ENCODE measurements at places on chromosomes 2 and 18.

DNA sequence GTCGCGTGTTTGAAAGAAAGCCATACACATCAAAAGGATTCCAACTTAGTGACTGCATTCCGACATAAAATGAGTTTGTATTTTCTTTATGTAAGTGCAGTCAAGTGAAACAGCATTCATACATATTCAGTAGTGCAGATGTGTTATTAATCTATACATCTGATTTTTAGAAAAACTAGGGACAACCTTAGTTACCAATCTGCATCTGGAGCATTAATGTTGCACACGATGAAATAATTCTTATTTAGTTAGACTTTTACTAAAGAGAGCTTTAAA, 1.9 kb downstream of the GORASP2 start:
- no peak for DNase-seq

- peak; percentile 24 for DNase-seq
These were observed 13.2 kb downstream of the ARL4C start for GRCh38 chr2:234483568-234484251.

GRCh38 chr2:27204566-27204965, 7.3 kb upstream of the ATRAID start:
- no peak for DNase-seq

- DNase-seq: peak; percentile 31
These were observed 33.9 kb downstream of the BMP10 start for GRCh38 chr2:68837164-68837860.

- no peak for DNase-seq
These were observed 63.3 kb downstream of the KCTD18 start for GRCh38 chr2:200446612-200447011.

DNA sequence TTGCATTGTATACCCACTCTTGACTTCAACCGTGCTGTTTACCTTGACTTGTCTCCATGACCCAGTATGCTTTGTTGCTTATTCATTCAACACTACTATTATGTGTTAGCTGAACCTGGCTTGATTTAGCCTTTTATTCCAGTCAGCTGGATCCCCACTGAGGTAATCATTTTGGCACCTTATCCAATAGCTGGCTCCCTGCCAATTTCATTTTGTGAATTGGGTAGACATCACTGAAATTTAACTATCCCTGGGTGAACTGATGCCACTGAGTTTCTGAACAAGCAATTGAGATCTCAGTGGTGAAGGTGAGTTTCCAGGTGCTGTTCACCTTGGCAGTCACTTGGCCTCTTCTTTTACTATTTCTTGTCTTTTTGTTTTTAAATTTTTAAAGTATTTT, 584.3 kb downstream of the ADCYAP1 start:
- no peak for DNase-seq

- no peak for DNase-seq
These were observed 566 bp upstream of the MRPS5 start for GRCh38 chr2:95122197-95122551.

GRCh38 chr2:127313406-127313805, 19.5 kb upstream of the ERCC3 start:
- no peak for DNase-seq

DNA sequence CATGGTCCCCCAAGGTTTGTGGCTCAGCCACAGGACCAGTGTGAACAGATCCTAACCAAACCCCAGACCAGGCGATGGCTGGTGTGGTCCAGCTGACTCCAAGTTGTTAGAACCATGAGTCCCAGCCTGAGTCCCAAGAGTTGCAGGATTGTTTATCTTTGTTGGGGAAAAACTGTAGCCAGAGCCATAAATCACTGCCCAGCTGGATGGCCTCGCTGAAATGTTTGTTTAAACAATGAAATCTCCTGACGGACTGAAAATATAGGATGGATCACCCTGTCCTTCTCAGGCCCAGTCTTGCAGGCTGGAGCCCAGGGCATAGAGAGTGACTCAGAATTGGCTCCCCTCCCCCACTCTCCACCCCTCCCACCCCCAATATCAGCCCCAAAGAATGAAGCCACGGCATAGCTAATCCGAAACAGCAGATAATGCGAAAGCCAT, 36.4 kb downstream of the PKDCC start:
- no peak for DNase-seq

- no peak for DNase-seq
These were observed 40.0 kb downstream of the ST8SIA5 start for GRCh38 chr18:46716827-46717226.

DNA sequence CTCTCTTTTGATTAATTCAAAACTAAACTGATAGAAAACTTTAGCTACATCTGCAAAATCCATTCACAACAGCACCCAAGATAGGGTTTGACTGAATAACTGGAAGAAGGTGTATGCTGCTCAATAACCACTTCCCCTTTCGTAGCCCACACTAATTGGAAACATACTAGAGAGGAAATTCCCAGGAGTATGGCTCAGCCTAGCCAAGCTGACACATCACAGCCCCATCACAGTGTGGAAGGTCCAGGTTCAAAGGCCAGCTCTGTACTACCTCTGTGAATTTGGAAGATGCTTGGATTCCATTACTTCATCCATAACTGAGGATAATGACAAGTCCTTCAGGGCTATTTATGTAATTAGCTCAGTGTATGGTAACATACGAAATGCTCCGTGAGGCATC, 185.4 kb downstream of the FBXO15 start:
- no peak for DNase-seq

DNA sequence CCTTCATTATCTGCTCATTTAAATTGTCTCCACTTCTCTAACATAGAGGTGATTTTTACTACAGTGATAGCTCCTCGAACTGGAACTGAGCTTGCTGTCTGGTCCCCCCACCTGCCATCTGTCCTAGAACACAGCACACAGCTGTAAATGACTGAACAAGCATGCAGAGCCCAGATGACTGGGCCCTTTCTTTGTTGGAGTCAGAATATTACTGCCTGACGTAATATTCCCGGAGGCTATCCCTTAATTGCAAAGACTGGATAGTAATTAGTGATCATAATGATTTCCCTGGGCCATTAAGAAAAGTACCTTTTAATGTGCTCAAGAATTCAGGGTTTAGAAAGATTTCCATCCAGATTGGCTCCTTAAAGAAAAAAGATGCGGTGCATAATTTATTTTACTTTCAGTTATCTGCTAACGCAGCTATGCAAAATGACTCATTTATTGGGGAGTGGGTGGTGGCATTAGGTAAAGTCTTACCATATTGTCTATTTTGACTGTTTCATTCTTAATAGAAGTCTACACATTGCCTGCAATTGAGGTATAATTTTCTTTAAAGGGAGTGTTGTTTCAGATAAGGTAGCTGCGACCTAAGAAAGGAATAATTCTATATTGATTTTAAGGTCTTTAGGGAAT, 84.4 kb downstream of the MAP4K4 start:
- DNase-seq: no peak

GRCh38 chr2:142052220-142052863, 78.5 kb downstream of the LRP1B start:
- no peak for DNase-seq

DNA sequence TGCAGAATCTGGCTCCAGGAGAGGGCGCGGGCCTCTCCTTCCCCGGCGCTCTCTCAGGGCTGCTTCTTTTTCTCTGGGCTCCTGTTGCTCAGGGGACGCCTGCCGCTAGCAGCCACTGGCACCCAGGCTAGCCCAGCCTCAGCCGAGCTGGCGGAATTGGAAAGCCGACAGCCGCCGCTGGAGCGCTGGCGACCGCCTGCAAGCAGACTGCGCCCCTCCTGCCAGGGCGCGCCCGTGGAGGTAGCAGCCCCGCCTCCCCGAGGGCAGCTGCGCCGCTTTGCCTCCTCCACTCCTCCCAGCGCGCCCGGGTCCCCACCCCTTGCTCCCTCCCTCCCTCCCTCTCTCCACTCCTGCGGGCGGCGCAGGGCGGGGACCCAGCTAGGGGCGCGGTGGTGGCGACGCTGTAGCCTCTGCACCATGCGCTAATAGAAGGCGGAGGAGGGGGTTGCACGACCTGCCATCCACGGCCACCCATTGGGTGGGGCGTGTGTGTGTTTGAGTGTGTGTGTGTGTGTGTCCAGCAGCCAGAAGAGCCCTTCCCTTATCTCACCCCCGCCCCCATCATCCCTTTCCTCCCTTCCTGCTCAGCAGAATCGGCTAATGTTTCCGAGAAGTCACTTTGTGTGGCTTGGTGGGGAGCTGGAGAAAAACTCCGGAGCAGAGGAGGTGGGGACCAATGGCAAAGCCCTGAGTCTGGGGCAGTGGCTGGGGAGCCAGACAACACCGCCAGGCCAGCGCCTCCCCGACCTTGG, at the start of gene SCN9A:
SCN9A (minus strand) TSS at position 209 of the 752 bp plus-strand sequence. CDS start 64,188 bp downstream, outside the sequence.
- DNase-seq: peak; percentile 3

GRCh38 chr18:26746398-26746797, 119.1 kb downstream of the AQP4 start:
- DNase-seq: no peak

- DNase-seq: no peak
These were observed 171.2 kb downstream of the ACOXL start for GRCh38 chr2:110903548-110903947.

- DNase-seq: peak; percentile 28
These were observed at the start of gene KLF7 for GRCh38 chr2:207165121-207166038. Gene KLF7 (minus strand): TSS chr2:207165948. CDS start chr2:207165568, 380 bp downstream.

DNA sequence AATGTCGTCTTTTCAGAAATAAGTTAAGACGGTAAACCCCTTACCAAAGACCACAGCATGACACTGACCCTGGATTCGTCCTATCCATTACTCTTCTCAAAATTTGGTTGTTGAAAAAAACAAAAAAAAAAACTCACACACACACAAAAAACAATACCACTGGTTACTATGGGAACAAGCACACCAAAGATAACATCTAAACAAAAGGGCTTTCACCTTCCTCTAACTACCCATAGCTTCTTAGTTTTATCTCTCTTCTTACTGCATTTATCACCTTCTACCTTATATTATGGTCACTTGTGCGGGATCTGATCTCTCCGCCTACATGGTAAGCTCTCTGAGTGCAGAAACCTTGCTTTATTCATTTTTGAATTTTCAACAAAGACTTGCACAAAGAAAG, 192.7 kb downstream of the STK39 start:
- no peak for DNase-seq

DNA sequence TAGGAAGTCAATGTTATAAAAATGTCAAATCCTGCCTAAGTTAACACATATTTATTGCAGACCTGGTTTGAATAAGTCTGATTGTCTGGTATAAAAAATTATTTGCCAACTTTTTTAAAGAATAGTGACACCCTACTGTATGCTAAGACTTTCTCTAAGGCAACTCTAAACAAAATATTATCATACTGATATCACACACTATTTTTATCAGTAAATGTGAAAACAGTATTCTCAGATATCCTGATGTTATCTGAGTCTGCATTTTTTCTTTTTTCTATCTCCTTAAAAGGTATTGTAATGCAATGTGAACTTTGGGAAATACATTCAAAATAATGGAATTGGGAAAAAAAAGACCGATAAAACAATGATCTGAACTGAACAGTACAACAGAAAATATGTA, 127.1 kb downstream of the DOCK10 start:
- DNase-seq: no peak

DNA sequence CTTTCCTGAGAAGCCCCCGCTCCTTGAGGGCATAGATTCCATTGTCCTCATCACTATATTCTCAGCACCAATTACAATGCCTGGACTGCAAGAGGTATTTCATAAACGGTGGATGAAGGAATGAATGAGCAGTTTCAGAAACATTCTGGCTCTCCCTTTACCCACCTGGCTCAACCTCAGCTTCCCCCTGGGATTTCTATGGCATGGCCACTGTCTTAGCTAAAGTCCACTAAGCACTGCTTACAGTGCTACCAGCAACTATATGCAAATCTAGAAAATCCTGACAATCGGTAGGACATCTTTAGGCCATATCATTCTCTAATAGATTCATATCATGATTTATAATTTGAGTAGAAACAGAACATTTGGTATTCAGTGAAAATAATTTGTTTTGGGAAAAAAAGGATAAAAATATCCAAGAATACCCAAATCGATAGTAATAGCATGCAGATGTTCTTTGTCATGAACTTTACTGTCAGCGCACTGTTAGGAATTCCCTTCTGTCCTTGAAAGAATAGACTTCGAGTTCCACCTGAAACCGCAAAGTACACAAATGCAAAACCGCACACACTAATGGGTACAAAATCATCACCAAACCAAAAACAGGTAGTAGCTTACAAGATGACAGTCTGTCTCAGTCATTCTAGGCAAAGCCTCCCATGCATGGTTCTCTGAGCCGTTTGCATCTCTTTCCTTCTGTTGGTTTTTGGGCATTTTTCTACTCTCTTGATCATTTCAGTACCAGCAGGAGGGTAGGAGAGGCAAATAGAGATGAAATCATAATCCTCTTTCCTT, 303.6 kb upstream of the ID2 start:
- no peak for DNase-seq

DNA sequence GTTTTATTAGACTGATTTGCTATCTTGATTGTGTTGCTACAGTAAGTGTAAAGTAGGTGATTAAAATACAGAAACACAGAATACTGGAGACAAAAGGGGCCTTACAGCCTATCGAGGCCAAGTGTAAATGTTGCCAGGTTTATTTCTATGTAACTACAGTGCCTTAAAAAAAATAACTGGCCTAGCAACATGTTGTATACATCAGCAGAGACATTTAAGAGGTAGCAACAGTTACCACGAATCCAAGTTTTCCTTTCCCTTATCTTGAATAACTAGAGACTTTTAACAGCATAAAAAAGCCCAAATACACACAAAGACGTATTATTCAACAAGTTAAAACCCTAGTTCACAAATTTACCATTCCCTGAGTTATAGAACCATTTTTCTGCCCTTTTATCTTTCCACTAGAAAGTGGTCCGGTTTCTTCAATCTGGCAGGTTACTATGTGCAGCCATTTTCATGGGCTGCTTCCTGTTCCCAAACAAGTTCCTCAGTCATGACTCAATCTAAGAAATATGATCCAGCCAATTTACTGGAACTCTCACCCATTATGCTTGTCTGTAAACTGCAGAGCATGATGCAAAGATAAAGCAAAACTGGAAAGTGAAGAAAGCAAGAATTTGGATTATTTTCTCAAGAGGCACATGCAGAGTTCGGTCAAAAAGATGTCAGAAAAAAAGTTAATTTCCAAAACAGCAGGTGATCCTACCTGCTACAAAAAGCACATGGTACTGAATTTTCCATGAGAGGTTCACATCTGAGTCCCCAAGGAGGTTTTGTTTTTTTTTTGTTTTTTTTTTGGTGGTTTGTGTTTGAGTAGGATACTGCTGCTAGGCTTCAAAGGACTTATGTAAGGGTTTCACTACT, 22.2 kb downstream of the NFE2L2 start:
- DNase-seq: no peak

DNA sequence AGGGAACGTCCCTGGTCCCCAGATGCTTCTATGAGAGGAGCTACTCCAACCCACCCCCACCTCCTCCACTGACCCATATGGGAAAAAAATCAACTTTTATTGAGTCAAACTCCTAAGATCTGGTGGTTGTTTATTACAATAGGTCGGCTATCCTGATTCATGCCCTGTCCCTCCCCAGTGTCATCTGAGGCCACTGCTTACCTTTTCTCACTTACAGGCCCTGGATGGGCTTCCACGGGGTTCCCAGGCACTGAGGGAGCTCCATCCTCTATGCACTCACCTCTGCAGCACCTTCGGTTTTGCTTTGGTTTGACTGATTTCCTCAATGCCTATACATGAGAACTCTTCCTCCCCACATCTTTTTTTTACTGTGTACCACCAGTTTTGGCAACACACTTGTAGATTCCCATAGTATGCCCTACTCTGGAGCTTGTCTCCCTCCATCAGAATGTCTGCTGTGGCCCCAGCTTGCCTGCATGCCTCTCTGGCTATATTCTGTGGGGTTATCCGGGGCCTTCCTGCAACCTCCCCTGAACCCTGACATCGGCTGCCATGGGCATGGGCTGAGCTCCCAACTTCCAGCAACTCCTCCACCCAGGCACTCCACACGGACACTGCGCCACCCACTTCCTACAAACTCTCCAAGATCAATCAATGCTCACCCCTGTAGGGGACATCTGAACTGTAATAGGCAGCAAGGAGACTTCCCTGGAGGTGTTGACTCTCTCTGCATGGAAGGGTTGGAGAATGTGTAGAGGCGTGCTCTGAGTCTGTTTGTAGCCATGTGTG, 236.1 kb downstream of the VAPA start:
- no peak for DNase-seq

Measured in stimulated activated CD4-positive, alpha-beta T cell treated with anti-CD3 and anti-CD28 coated beads, Interleukin-15, amount 100 ng/mL, for 1 hour (primary cell).